ENCODE measurements at places on chromosomes 3 and 15. TPM values are rescaled to one million over a fixed set of nuclear protein-coding genes. Genes with fewer than 3 reads are reported as not detected.
A peak's percentile ranks its signal among the peaks of the same experiment; 100 is the strongest.

DNA sequence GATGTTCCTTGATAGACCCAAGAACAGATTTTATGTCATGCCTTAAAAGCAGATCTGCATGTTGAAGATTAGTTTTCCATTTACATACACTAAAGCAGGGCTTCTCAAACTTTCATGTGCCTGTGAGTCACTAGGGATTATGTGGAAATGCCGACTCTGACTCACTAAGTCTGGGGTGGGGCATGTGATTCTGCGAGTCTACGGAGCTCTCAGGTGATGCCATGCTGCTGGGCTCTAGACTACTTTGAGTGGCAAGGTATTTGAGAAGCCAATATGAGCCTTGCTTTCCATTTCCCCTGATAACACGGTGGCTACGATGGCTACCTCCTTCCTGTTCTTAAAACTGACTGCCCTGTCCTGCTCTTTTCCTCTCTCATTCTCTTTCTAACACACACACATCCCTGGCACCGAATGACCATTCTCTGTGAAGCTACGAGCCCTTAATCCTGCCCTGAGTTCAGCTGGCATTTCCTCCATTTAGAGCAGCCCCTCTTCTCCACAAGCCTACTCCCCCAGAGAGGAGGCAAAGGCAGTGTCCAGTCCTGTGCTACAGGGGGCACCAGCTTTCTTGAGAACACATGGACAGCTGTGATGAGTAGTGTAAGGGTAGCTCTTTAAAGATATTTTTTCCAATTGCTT lies 39.7 kb upstream of the PYGO1 start:
- no peak for DNase-seq

GRCh38 chr3:134898181-134898754 lies 103.2 kb downstream of the EPHB1 start:
- no peak for DNase-seq

DNA sequence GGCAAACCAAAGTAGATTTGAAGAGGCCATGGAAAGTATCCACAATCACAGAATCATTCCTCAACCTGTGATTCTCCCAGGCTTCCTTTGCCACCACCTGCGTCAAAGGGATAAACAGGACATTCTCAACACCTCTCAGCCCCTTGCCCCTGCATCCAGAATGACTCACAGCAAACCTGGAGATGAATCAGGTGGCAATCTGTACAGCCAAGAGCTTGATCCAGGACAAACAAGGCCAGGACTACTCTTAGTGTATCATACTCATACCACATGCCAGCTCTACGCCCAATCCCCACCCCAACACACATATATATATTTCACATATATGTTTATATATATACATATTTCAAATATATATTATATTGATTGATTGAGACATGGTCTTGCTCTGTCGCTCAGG lies 23.6 kb upstream of the C3orf62 start:
- no peak for DNase-seq

GRCh38 chr3:13072239-13072599 lies 1.0 kb downstream of the IQSEC1 start:
- DNase-seq = no peak

DNA sequence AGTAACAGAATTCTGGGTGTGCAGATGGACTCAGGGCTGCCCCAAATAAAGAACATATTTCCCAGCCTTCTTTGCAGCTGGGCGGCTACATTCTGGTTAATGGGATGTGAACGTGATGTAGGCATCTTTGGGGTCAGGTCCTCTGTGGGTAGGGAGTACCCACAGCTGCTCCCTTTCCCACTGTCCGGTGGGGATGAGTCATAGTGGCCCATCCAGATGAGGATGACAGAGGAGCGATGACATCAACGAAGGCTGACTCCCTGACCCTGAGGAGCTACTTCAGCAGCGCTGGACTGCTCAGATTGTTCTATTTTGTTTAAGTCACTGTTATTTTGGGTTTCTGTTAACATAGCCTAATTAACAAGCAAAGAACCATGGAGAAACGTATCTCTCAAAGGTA lies 38.0 kb downstream of the SRPRB start:
- DNase-seq = peak; percentile 51

GRCh38 chr3:126352476-126353454 lies 4.4 kb downstream of the KLF15 start:
- DNase-seq = peak; percentile 56

DNA sequence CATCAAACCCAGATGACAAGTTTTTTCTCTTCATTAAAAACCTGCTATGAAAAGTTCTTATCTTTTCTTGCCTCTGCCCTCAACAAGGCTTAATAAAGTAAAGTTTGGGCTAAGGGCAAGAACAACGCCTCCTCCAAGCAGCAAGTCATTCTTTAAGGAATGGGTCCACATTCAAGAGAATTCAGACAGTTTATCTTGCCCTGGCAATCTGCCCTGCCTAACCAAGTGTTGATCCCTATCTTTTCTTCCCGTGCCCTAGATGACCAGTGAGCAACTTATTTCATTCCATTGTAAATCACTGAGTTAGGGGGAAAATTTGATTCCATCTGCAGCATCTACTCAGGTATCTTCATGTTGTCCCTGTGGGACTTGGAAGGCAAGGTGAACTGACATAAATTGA lies 370.3 kb upstream of the DPPA4 start:
- DNase-seq = no peak

GRCh38 chr3:196654735-196655090 lies 15.2 kb downstream of the NRROS start:
- DNase-seq = no peak

DNA sequence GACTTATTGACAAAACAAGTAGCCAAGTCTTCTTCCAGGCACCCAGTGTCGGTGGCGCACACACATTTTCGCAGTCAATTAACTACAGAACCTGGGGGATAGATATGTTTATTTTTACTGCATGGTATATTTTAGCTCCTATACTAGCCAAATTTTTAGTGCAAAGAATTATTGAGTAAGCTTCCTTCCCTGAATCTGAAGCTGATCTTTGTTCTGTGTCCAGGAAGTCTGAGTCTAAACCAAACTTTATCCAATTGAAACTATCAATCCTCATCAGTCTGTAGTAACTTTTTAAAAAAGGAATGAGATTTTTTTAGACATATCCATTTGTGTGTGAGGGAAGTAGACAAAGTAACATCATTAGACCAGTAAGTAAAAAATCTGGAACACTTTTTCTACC lies 133.1 kb downstream of the GADL1 start:
- no peak for DNase-seq

DNA sequence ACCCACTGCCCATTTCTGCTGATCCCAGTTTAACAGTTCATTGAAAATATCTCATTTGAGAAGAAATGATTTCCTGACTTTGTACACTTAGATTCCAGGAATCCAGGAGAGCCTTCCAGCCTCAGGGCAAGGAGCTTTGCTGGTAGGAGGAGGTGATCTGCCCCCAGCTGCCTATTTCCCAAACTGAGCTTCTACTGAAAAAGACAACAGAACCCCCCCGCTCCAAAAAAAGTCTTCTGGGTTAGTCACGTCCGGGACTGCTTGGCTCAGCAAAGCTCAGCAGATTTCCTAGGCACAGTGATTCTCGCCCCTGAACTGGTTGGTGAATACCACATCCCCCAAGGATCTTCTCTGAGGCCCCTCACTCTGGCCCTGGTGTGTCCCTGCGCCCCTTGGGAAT lies 13.1 kb downstream of the SLC6A6 start:
- no peak for DNase-seq

GRCh38 chr15:91515188-91515754 lies 338.2 kb upstream of the SLCO3A1 start:
- no peak for DNase-seq

GRCh38 chr3:60636846-60637245 lies 614.4 kb downstream of the FHIT start:
- DNase-seq = no peak

GRCh38 chr3:122957707-122958689 lies 69.6 kb downstream of the SEMA5B start:
- DNase-seq = no peak

GRCh38 chr3:40939030-40939740 lies 260.1 kb upstream of the CTNNB1 start:
- no peak for DNase-seq

GRCh38 chr3:12588039-12589009 lies 31.4 kb downstream of the MKRN2 start:
- no peak for DNase-seq

- no peak for DNase-seq
These were observed 150.3 kb downstream of the SAMMSON start for GRCh38 chr3:70149714-70150400.

- DNase-seq = no peak
These were observed 541.0 kb upstream of the LMCD1 start for GRCh38 chr3:7960601-7961000.

DNA sequence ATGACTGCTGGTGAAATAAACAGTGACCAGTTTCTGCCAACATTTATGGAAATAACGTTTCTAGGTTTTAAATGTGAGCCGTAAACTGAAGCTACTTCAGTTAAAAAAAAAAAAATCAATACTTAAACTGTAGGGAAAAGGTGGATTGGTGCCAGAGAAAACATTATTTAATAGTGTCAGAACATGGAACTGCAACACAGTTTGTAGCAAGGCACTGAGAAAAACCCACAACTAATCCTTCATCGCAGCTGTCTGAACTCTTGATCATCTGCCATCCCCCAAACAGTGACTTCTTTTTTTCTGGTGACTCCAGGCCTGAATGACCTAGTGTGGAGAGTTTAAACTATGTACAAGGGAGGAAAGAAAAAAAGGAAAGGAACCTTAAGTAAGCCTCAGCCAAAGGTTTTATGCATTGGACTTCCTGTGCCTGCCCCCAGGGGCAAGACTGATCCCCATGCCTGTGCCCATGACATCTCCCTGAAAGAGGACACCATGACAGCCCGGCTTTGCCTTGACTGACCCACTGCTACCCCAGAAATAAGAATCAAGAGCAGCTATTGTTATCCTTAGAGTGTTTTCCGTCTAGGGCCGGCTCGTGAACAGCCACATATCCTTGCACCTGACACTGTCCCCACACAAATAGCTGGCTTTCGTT lies 33.1 kb downstream of the CRTAP start:
- DNase-seq = no peak

GRCh38 chr15:45948181-45948621 lies 313.4 kb downstream of the SQOR start:
- no peak for DNase-seq

- DNase-seq = no peak
These were observed 151.1 kb upstream of the OSTN start for GRCh38 chr3:191047930-191048329.

DNA sequence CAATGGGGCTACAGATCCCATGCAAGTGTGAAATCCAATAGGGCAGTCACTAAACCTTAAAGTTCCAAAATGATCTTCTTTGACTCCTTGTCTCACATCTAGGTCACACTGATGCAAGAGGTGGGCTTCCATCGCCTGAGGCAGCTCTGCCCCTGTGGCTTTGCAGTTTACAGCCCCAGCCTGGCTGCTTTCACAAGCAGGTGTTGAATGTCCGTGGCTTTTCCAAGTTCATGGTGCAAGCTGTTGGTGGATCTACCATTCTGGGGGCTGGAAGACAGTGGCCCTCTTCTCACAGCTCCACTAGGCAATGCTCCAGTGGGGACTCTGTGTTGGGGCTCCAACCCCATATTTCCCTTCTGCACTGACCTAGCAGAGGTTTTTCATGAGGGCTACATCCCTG lies 68.5 kb upstream of the PRR20G start:
- DNase-seq = no peak

DNA sequence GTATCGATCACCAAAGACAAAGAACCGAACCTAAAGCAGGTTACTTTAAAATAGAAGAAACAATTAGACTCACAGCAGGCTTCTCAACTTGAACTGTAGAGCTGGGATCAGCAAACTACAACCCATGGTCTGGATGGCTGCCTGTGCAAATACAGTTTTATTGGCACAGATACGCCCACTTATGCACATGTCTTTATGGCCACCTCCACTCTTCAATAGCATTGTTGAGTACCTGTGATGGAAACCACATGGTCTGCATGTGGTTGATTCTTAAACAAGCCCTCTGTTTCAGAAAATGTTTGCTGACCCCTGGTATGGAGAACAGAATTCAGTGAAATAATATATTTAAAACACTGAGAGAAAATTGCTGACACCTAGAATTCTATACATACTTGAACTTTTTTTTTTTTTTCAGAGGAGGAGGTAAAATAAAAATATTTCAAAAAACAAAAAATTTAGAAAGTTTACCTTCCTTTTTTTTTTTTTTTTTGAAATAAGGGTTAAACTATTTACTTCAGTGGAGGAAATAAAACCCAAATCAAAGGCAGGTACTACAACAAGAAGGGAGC lies 263.8 kb upstream of the ATP10A start:
- no peak for DNase-seq

DNA sequence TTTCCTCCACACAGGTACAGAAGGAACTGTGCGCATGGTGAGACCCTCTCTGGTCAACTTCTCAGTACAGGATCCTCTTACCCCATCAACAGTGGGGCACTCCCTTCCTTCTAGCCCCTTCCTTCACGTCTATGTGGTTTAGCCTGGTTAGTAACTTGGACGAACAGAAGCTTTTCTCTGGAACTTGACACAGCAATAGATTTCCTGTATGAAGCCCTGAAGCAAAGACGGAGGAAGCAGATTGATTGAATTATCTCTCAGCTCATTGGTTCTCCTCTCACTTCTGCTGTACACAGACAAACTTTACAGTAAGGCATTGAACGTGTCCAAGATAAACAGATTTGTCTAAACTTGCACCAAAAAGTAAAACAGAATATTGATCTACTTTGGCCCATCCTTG lies at the start of gene CD200R1:
Gene CD200R1, minus strand, starts transcription at position 210 of the 400 bp plus-strand sequence. CDS start 246 bp downstream, outside the sequence.
- DNase-seq = no peak

- DNase-seq = no peak
These were observed 44.5 kb downstream of the CTDSPL start for GRCh38 chr3:37905987-37906674.

- no peak for DNase-seq
These were observed 41.0 kb upstream of the ZNF280D start for GRCh38 chr15:56774356-56774755.

DNA sequence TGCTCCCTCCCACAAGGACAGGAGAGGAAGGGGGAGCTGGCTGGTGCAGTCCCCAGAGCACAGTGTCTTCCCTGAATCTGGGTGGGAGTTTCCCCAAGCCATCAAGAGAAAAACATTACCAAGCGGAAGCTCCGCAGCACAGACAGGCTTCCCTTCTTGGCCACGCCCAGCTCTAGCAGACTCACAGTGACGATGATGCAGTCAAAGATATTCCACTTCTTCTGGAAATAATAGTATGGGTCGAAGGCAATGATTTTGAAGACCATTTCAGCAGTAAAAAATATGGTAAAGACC lies 76.7 kb downstream of the SCN10A start:
- no peak for DNase-seq

GRCh38 chr15:57045741-57046382 lies 127.4 kb downstream of the TCF12 start:
- no peak for DNase-seq

Gene SNX33
- 3.3 TPM for total RNA-seq

Gene CHRNB4
- total RNA-seq = not detected

Gene MUSTN1
- total RNA-seq = not detected

Gene CIDEC
- total RNA-seq = not detected

Gene CLRN1
- total RNA-seq = not detected

Gene IQCB1
- total RNA-seq = 33.1 TPM

Gene MKRN3
- total RNA-seq = 1.3 TPM

Gene UBP1
- total RNA-seq = 131 TPM

Gene GATM
- total RNA-seq = 1.6 TPM

Gene TLR9
- total RNA-seq = 0.39 TPM

Gene RBP2
- not detected for total RNA-seq

Gene CALML4
- 18.7 TPM for total RNA-seq

Gene SLC22A14
- total RNA-seq = 0.28 TPM

Gene LMAN1L
- total RNA-seq = 4.9 TPM

Gene CHRD
- total RNA-seq = not detected

Gene SV2B
- total RNA-seq = not detected

Measured in natural killer cell treated with Interleukin-12 subunit alpha and Interleukin-12 subunit beta and Interleukin-15 and Interleukin-18, amount 100 ng/mL, for 72 hours (primary cell).